ENCODE measurements at places on chromosomes 2 and 18.

DNA sequence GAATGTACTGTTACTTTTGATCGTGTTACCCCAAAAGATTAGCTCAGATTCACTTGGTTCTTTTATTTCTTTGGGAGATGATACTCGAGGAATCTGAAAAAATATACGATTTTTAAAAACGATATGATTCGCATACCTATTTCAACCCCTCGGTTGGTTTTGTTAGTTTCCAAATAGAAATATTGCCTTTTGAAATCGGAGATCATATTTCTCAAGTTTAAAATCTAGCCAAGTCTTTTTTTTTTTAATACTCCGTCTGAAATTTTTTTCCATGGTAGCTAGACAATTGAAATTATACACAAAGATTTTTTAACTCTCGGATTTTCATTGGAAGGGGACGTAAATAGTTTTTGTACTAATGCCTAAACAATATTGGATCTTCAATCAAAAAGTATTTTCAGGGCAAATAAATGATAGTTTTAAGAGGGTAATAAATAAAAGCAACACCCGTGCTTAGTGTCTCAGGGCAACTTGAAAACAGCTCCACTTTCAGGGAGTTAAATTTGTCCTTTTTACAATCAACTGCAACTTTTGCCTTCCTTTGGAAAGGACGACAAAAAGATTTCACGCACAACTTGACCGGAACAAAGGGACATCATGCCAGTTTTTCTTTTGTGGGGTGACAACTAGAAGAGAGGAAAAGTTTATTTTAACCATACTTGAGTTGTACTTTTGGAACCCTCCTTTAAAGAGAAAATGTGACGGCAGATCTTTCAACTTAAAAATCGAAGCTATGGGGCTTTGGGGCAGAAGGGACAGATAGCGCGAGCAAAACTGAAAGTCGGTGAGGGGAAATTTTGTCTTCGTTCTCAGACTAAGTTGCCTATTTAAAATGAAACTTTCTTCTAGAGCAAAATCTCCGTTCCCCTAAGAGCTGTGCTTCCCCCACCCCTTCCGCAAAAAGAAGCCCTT is 5.8 kb upstream of the ONECUT2 start:
- DNase-seq: no peak

DNA sequence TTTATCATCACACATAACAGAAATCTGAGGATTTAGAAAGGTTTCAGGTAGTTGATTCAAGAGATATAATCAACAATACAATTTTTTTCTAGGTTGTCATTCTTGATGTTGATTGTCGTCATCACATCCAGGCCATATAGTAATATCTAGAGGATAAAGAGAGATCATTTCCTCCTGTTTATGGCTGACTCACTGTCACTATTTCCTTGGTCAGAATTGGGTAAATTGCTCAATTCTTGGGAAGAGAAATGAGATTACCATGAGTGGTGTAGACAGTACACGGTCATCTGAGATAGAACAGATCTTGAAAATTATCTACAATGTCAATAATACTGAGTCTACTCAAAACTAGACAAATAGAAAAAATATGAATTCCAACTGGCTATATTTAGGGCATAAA is 78.8 kb downstream of the ZNF804A start:
- DNase-seq: no peak

- peak; percentile 27 for DNase-seq
These were observed 25.5 kb downstream of the ITPRID2 start for GRCh38 chr2:181916726-181917718.

DNA sequence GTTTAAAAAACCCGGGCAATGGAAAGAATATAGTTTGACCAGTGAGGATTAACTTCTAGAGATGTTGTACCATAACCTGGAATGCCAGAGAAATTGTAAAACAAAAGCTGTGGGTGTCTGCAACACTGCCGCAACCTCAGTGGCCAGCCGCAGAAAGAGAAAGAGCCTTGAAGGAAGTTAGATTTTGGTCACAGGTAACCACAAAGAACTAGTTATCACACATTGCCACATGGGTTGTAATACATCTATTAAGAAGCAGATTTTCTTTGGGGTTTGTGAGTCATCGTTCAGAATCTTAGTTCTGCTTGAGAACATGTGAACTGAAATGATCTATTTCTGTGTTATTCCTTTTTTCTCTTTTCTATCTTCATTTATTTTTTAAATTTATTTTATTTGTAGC is 222.9 kb upstream of the AGAP1 start:
- DNase-seq: peak; percentile 64

GRCh38 chr2:66578054-66578686 is 143.2 kb downstream of the MEIS1 start:
- DNase-seq: no peak

- DNase-seq: no peak
These were observed 69.1 kb downstream of the PHLPP1 start for GRCh38 chr18:62784338-62784965.

DNA sequence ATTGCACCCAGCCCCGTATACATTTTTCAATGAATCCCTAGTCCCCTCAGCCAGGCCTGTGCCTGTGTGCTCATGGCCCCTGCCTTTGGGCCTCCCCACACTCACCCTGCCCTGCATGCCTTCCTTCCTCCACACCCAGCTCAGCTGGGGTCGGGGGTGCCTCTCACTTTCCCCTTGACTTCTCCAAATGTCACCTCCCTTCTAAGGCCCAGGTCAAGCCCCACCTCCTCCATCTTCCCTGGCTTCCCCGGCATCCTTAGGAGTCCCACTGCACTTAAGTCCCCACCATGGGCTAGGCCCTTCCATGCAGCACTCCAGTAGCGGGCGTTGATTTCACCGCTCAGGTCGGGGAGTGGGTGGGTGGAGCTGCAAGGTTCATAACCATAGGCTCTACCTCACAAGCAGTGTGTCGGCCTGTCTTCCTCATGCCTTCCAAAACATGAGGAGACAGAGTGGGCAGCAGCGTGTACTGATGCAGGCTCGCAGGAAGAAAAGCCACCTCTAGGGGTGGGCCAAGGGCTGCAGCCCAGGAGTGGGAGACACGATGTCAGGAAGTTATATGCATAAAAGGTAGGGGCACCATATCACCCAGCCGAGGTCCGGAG is 47.7 kb downstream of the DNMT3A start:
- DNase-seq: no peak

DNA sequence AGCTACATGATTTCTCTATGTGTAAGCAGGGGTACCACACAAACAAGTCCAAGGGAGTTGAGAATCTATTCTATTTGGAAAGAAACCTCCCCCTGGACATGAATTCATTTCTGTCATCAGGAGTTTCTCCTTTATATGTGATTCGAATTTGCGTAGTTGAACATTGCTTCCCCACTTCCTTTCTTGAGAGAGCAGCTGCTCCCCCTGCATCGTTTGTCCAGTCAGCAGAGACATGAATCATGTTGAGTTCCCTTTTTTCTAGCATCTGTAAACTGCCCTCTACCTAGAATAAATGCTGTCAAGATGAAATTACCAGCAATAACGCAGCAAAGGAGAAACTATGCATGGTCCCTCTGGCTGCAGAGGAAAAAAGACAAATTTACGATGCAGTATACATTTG is 73.8 kb downstream of the KIF5C start:
- no peak for DNase-seq

- no peak for DNase-seq
These were observed 172.7 kb upstream of the SERPINE2 start for GRCh38 chr2:224211791-224212190.

- no peak for DNase-seq
These were observed 414.3 kb downstream of the MEIS1 start for GRCh38 chr2:66849153-66849755.

DNA sequence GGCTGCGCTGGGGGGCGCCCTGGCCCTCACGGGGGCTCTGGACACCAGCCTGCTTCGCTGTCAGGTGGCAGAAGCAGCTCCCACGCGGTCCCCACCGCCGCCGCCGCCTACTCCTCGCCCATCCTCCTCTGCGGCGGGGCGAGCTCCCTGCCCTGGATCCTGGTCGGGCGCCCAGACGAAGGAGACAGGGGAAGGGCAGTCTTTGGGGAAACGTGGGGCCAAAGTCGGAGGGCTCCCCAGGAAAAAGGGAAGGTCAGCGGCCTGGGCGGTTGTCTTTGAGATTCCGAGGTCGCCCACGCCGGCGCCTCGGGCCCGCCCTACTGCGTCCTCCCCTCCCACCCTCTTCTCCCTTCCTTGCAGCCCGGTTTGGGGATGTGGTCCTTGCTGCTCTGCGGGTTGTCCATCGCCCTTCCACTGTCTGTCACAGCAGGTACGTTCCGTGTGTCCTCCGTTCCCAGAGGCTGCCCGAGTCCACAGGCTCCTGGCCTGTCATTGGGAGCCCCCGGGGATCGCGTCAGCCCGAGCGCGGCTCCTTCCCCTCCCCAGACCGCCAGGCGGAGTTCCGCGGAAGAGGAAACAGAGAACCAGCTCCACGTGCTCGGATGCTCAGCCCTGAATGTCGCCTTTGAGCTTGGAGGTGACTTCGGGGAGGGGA is 800 bp downstream of the IL1RL2 start:
- peak; percentile 57 for DNase-seq

- peak; percentile 89 for DNase-seq
These were observed 99.8 kb downstream of the SEPTIN10 start for GRCh38 chr2:109513749-109514588.

DNA sequence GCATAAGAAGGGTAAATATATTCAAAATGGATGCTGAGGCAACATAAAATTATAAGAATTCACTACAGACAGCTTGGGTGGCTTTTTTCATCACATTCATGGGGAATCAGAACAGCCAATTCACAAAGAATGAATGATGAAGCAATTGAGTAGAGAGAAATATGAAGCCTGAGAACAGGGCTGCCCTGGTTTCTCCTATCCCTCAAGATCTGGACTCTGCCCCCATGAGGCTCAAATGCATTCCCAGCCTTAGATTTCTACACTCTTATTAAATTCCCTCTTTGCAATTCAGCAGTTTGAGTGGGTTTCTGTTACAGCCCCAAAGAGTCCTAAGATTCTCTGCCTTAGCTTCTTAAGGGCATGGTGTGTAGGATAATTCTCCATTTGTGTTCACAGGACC is 172.5 kb downstream of the MAIP1 start:
- peak; percentile 86 for DNase-seq

GRCh38 chr2:39435234-39435633 is 1.9 kb downstream of the MAP4K3 start:
- no peak for DNase-seq

DNA sequence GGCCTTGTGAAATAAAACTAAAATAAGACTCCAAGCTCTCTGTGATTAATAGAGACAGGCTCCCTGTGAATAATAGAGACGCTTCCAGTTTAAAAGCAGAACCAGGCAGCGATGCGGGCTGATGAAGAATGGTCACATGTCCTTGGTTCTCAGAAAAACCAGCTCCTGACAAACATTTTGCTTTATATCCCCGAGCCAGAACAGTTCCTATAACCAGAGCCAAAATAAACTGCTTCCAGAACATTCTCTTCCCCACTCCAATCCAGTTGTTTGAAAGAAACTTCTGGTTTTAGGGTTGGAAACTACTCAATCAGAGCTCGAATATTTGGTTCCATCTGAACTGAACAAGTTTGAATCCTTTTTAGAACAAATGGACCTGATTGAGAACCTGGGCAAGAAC is 213.7 kb downstream of the TSN start:
- no peak for DNase-seq

DNA sequence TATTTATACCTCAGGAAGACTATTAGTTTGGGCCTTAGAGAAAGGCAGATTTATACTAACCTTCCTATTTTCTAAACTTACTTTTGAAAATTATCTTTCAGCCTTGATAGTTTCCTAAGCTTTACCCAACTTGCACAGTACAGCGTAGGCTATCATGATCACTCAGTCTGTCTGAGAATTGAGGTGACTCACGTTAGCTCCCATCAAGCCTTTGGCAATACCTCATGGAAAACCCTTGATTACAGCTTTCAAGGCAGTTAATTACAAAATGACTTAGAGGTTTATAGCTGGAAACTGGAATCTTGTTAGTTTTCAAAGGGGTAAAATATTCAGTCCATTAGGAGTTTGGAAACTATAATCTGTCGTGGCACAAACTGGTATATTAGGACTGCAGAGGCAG is 26.4 kb upstream of the ARMC9 start:
- no peak for DNase-seq

DNA sequence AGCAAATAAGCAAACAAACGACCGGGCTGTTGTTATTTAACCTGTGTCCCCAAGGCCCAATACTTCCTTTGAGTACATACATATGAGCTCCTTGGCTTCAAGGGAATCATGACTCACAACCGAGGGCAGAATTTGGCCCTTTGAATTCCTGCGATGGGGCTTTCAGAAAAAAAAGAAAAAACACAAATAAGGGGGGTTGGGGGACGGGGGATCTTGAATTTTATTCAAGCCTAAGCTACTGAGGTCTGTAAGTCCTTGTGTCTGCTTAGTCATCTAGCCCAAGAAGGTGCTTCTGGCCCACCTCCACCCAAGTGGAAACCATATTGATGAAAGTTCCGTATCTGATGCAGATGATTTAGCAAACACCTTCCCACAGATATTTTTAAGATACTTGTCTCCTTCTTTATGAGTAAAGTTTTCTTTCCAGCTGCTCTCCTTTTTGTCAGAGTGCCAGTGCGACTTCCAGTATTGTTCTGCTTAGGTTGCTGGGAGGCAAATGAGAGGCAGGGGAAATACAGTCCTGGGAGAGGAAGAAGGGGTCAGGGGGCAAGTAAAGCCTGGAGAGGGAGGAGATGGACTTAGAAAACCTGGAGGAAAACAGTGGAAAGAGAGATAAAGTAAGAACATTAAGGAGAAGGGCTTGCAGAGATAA is 169.6 kb downstream of the ZEB2 start:
- DNase-seq: no peak

GRCh38 chr18:14939141-14939540 is 191.2 kb downstream of the ANKRD30B start:
- no peak for DNase-seq

DNA sequence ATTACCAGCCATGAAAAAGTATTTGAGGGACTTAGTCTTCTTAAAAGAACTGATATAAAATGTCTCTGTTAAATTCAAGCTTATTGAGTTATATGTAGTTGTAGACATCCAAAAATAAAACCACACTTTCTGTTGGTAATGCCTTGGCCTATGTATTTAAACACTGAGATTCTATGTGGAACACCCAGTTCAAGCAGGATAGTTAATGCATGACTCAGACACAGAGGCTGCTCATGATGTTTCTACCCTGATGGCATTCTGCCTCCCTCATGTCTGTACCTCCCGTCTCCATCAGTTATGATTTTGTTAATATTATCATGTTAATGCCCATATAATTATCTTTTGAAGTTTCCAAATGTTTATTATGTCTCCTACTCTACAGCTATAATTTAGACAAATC is 164.5 kb downstream of the XIRP2 start:
- no peak for DNase-seq

DNA sequence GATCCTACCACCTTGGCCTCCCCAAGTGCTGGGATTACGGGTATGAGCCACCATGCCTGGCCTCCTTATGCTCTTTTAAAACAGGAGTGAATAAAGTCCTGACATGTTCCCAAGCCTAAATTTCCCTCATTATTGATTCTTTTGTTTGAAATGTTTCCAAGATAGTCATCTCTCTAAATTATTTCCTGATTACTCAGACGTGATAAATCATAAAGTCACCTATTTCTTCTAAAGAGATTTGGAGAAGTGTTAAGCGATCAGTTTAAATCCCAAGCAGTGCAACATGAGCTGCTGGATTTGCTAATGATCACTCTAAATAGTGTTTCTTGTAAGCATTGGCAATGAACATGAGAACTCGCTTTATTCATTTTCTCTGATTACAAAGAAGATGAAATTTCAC is 51.8 kb downstream of the PMAIP1 start:
- DNase-seq: no peak

Data from fibroblast of skin of scalp (primary cell).